Activated CD4-positive, alpha-beta T cell treated with anti-CD3 and anti-CD28 coated beads for 24 hours (primary cell): ENCODE measurements at places on chromosomes 6 and 20.

- no peak for DNase-seq
Measured at GRCh38 chr6:31356216-31356945, 598 bp downstream of the HLA-B start.

- no peak for DNase-seq
Measured at GRCh38 chr20:15889061-15889460, 684.2 kb downstream of the KIF16B start.

DNA sequence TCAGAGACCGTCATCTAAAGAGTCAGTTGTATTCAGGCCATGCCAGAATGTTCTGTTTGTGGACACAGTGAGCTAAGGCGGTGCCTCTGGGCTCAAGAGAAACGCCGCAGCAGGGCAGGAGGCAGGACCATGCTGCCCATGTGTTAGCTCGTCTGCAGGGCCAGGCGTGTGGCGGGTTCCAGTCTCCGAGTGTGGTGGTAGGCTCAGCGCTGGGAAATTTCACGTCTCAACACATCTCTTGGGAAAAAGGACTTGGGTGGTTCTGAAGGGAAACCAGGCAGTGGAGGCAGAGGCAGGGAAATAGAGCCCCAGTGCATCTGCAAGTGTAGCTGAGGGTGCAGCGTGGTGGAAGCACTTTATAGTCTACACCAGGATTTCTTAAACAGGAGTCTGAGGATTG is 56.9 kb upstream of the TAGAP start:
- no peak for DNase-seq

- DNase-seq = no peak
Measured at GRCh38 chr20:1801225-1801928, 93.8 kb upstream of the SIRPA start.

GRCh38 chr6:45326698-45327417 is 1.3 kb upstream of the RUNX2 start:
- DNase-seq = no peak

GRCh38 chr20:44754554-44754953 is 8.9 kb downstream of the KCNK15 start:
- DNase-seq = no peak

DNA sequence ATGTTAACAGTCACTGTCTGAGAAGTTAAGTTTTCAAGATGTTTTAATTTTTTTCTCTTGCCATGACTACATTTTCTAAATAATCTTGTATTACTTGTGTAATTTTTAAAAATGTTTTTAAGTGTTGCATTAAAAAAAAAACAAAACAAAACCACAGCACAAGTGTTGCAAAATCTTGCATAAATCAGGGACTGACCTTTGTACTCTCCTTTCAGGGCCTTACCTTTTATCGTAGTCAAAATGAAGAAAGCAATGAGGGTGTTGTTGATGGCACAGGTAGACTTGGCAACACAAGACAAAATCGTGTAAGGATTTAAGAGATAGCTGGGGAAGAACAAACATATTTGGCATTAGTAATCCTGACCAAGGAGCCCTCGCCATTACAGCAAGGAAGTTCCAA is 42.5 kb downstream of the PIGU start:
- no peak for DNase-seq

- DNase-seq = no peak
Measured at GRCh38 chr6:7542874-7543624, 1.6 kb downstream of the DSP start.

DNA sequence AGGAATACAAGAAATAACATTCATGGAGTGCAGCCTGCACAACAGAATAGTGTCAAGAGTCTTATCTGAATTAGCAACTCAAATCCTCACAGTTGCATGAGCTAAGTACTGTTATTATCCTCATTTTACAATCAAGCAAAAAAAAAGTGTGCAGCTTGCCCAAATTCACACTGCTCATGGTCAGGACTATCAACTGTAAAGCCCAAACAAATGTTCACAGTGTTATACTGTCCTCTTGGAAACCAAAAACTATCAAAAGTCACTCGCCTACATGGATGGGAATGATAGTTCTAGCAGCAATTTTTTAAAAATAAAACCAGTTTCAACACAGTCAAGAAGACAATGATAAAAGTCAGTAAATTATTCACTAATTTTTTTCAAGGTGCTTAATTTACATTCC is 114.6 kb upstream of the HSF2 start:
- no peak for DNase-seq

- no peak for DNase-seq
Measured at GRCh38 chr20:49501917-49502316, 19.4 kb upstream of the KCNB1 start.

GRCh38 chr6:20789162-20789561 is 254.9 kb downstream of the CDKAL1 start:
- no peak for DNase-seq

GRCh38 chr6:12245763-12246718 is 44.1 kb upstream of the EDN1 start:
- no peak for DNase-seq

- no peak for DNase-seq
Measured at GRCh38 chr6:31304683-31305082, 32.8 kb upstream of the HLA-C start.

- DNase-seq = no peak
Measured at GRCh38 chr20:4136078-4136966, 121.0 kb upstream of the RNF24 start.

- no peak for DNase-seq
Measured at GRCh38 chr20:59416916-59417315, 116.5 kb downstream of the EDN3 start.

GRCh38 chr20:10078403-10078802 is 43.6 kb downstream of the ANKEF1 start:
- no peak for DNase-seq

GRCh38 chr6:63816982-63817436 is 181.4 kb downstream of the PHF3 start:
- no peak for DNase-seq

GRCh38 chr20:8045946-8046345 is 26.4 kb upstream of the TMX4 start:
- no peak for DNase-seq

- no peak for DNase-seq
Measured at GRCh38 chr20:41992481-41992880, 374.3 kb upstream of the CHD6 start.

DNA sequence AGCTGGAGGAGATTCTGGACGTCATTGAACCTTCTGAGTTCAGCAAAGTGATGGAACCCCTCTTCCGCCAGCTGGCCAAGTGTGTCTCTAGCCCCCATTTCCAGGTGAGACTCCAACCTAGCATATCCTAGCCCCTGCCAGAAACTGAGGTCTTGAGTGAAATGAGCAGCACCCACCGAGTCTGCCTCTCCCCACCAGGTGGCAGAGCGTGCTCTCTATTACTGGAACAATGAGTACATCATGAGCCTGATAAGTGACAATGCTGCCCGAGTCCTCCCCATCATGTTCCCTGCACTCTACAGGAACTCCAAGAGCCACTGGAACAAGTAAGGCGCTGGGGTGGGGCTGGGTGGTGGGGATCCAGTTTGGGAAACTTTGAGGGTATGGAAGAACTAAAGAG is 4.6 kb downstream of the MEA1 start:
- DNase-seq = no peak

DNA sequence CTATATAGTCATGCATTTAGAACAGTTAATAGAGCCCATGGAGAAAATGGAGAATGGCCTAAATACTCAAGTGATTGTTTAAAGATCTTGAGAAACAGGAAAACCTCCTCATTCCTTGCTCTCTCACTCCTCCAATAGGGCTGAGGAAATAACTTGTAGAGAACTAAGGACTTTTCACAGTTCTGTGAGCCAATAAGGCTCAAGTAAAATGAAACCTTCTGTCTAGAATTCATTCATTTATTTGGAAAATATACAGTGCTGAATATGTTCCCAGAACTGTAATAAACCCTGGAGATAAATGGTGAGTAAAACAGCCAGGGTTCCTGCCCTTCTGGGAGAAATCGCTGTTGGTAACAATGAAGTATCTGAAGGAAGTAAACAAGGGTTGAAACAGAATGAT is 35.3 kb downstream of the ELOVL2 start:
- no peak for DNase-seq

GRCh38 chr6:31010393-31011060 is at the start of gene MUC22:
Gene MUC22, plus strand, starts transcription at chr6:31010474. Its CDS starts 233 bp downstream, at chr6:31010707.
- no peak for DNase-seq
